ENCODE measurements at places on chromosomes 3 and 15. TPM values are rescaled to one million over a fixed set of nuclear protein-coding genes. Genes with fewer than 3 reads are reported as not detected.

GRCh38 chr3:125140818-125141595 lies 71.5 kb downstream of the SLC12A8 start:
- H3K4me1 ChIP-seq, result peaks cover 16% of the 10 kb centered on the region
- H3K36me3 ChIP-seq, result no peaks in the 10 kb centered on the region
- H3K27ac ChIP-seq, result no peak overlapping the region
- DNase-seq, result no peak
- H3K4me3 ChIP-seq, result no peak overlapping the region
- H3K27me3 ChIP-seq, result no peaks in the 10 kb centered on the region

- no peak overlapping the region for H3K27ac ChIP-seq
- no peak overlapping the region for H3K4me3 ChIP-seq
- no peaks in the 10 kb centered on the region for H3K4me1 ChIP-seq
- H3K27me3 ChIP-seq, result peaks cover 30% of the 10 kb centered on the region
These were observed 455 bp upstream of the TRPM1 start for GRCh38 chr15:31102039-31102321.

Gene PLSCR2
- not detected for total RNA-seq

GRCh38 chr3:138944929-138945708 lies 1.8 kb downstream of the FOXL2 start:
- no peaks in the 10 kb centered on the region for H3K36me3 ChIP-seq
- no peak overlapping the region for H3K27ac ChIP-seq
- H3K4me3 ChIP-seq, result no peak overlapping the region
- 0 out of 2 replicates have a peak, but pooled peaks cover 6% of the 10 kb centered on the region for H3K27me3 ChIP-seq
- no peaks in the 10 kb centered on the region for H3K4me1 ChIP-seq
- no peak for DNase-seq

Gene UROC1
- total RNA-seq, result not detected

DNA sequence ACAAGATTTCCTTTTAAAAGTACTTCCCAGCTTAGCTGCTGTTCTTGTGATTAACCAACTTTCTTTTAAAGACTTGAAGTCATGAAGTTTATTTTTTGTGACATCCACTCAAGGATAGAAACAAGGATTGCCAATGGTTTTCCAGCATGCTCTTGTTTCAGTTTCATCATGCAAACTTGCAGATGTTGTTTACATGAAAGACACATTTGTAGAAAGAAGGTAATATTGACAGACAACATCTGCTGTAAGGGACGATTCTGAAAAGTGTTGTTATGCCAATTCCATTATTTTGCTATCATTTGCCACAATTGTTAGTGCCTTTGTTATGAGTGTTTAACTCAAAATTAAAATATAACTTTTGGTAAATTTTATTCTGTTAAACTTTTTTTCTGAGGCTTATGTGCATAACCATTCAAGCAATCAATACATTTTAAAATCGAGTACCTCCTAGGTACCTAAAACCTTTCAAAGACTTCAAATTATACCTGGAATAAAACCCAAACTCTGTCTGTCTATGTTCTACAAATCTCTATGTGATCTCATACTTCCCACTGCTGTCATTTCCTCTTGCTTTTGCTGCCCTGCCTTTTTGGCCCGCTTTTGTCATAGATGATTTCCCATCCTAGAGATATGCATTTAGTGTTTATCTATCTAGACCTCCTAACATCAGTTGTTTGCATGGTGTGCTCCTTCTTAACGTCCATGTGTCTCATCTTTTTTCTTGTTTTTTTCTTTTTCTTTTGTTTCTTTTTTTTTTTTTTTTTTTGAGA lies 630.4 kb downstream of the NR2F2 start:
- H3K27ac ChIP-seq, result no peak overlapping the region
- no peaks in the 10 kb centered on the region for H3K4me1 ChIP-seq
- no peak for DNase-seq
- H3K27me3 ChIP-seq, result 0 out of 2 replicates have a peak, but pooled peaks cover 7% of the 10 kb centered on the region

GRCh38 chr15:42033214-42033873 lies 12.5 kb upstream of the PLA2G4E start:
- H3K27ac ChIP-seq, result peak overlapping the region; percentile 32
- H3K4me3 ChIP-seq, result no peak overlapping the region
- DNase-seq, result peak; percentile 28
- H3K36me3 ChIP-seq, result no peaks in the 10 kb centered on the region

Gene DUOXA1
- total RNA-seq, result 0.75 TPM

Gene IGSF11
- not detected for total RNA-seq

- H3K4me1 ChIP-seq, result peaks cover 29% of the 10 kb centered on the region
- H3K4me3 ChIP-seq, result no peak overlapping the region
- peaks cover 9% of the 10 kb centered on the region for H3K36me3 ChIP-seq
- H3K27me3 ChIP-seq, result no peaks in the 10 kb centered on the region
These were observed 85.6 kb downstream of the TJP1 start for GRCh38 chr15:29736744-29737020.

Gene NEK4
- total RNA-seq, result 26.3 TPM

- no peak for DNase-seq
- H3K27me3 ChIP-seq, result peaks cover 40% of the 10 kb centered on the region
- no peak overlapping the region for H3K27ac ChIP-seq
- no peaks in the 10 kb centered on the region for H3K4me1 ChIP-seq
These were observed 163.8 kb downstream of the SV2B start for GRCh38 chr15:91263632-91264531.

Gene EIF1B
- total RNA-seq, result 30.9 TPM

Gene NFKBIZ
- total RNA-seq, result 44.9 TPM

DNA sequence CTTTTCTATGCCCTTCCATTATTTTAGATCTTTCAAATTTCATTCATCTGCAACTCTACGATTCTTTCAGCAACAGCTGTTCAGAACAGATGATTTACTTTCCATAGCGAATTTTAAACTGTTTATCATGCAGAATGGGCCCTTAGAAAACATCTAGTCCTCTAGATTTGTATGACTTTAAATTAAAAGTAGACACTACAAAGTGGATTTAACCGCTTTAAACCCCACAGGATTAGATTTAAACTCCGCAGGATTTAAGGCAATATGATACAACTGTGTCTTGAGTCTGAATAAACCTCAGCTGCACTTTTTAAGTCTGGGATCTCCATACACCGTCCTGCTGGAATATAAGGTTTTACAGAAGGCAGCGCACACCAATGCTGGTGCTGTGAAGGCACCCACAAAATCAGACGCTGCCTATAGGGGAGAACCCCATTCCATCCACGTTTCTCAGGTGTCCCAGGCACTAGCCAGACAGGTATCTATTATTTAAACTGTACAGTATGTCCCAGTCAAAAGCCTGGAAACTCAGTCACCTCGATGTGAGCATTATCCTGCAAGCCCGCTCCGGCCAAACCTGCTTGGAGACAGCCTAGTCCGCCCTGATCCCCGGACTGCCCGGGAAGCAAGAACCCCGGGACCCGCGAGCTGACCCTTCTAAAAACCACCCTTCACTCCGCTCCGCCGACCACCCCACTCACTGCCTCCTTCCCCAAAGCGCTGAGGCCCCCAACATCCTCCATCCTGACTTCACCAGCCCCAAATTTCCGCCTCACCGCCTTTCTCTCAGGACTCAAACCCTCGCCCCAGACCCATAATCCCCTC lies 768 bp downstream of the ANO10 start:
- peak overlapping the region; percentile 87 for H3K4me3 ChIP-seq
- H3K36me3 ChIP-seq, result no peaks in the 10 kb centered on the region
- H3K4me1 ChIP-seq, result peaks cover 10% of the 10 kb centered on the region
- no peak for DNase-seq

GRCh38 chr3:57983734-57984518 lies 24.3 kb upstream of the FLNB start:
- H3K4me3 ChIP-seq, result no peak overlapping the region
- H3K4me1 ChIP-seq, result peaks cover 78% of the 10 kb centered on the region
- DNase-seq, result peak; percentile 61
- H3K36me3 ChIP-seq, result no peaks in the 10 kb centered on the region
- H3K27ac ChIP-seq, result peak overlapping the region; percentile 80
- no peaks in the 10 kb centered on the region for H3K27me3 ChIP-seq

- no peaks in the 10 kb centered on the region for H3K27me3 ChIP-seq
- H3K4me1 ChIP-seq, result no peaks in the 10 kb centered on the region
- no peaks in the 10 kb centered on the region for H3K36me3 ChIP-seq
These were observed 212.2 kb downstream of the RBMS3 start for GRCh38 chr3:29493109-29493508.

GRCh38 chr3:125141596-125142419 lies 70.7 kb downstream of the SLC12A8 start:
- H3K36me3 ChIP-seq, result no peaks in the 10 kb centered on the region
- no peak overlapping the region for H3K27ac ChIP-seq
- peaks cover 12% of the 10 kb centered on the region for H3K4me1 ChIP-seq
- no peak for DNase-seq
- no peaks in the 10 kb centered on the region for H3K27me3 ChIP-seq
- H3K4me3 ChIP-seq, result no peak overlapping the region

Gene SLC28A2
- total RNA-seq, result not detected
